ENCODE measurements at places on chromosomes 2 and 18. TPM values are rescaled to one million over a fixed set of nuclear protein-coding genes. Genes with fewer than 3 reads are reported as not detected.
A peak's percentile ranks its signal among the peaks of the same experiment; 100 is the strongest.

DNA sequence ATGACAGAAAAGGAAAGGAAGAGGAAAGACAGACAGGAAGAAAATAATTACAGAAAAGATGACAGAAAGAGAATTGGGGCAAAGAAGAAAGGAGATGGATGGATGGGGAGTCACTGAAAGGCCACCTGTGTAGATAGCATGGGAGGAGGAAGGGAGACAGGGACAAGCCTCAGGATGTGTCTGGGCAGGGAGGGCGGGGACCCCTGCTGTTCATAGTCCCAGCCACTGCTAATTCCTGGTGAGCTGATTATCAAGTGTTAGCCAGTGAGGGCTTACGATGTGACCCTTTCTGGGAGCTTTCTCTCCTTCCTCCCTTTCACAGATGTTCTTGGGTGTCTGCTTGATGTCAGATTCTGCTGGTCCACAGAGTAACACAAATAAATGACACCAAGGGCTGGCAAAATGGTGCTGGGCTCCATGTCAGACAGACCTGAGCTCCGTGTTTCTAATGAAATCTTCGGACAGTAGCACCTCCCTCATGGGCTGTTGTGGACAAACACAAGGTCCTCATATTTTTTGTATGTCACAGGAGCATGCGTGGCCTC is 13.6 kb downstream of the FHOD3 start:
- DNase-seq = no peak

GRCh38 chr2:20439193-20439475 is 7.7 kb upstream of the RHOB start:
- peak; percentile 19 for DNase-seq

DNA sequence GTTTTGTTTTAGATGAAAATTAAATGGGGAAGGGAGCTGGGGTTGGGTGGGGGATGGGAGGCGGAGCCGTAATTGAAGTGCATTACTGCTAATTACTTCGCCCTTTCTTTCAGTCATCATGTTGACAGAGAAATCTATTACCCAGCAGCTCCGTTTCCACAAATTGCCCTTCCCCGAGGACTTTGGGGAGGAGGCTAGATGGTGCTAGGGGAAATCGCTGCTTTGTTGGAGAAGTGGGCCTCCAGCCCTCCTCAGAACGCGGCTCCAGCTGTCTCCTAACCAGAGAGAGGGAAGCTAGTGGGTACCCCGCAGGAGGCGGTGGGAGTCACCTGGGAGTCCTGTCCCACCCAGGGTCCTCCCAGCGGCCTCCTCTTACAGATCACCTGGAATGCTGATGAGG is 130.9 kb upstream of the MYCN start:
- no peak for DNase-seq

DNA sequence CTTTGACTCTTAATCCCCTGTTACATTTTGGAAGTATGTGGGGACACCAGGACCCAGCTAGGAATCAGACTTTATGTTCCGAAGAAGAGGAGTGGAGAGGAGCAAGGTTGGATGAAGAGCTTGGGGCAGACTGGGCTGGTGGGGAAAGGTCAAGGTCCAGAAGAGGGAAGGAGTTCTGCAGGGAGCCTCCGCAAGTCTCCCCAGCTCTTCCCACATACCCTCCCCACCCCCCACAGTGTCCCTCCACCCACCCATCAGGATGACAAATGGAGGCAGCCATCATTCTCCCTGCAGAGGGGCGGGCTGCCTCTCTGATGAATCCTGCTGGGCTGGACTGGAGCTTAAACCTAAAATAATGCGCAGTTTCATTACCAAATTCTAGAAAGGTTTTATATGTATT is 77.2 kb downstream of the ACKR3 start:
- DNase-seq = no peak

DNA sequence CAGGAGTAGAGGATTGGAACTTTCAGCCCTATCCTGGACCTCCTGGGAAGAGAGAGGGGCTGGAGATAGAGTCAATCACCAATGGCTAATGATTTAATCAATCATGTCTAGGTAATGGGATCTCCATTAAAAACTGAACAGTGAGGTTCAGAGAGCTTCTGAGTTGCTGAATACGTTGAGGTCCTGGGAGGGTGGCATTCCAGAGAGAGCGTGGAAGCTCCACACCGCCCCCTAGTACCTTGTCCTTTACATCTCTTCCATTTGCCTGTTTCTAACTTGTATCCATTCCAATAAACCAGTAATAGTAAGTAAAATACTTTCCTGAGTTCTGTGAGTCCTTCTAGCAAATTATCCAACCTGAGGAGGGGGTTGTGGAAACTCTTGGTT is 101.7 kb downstream of the B3GNT2 start:
- DNase-seq = peak; percentile 74

DNA sequence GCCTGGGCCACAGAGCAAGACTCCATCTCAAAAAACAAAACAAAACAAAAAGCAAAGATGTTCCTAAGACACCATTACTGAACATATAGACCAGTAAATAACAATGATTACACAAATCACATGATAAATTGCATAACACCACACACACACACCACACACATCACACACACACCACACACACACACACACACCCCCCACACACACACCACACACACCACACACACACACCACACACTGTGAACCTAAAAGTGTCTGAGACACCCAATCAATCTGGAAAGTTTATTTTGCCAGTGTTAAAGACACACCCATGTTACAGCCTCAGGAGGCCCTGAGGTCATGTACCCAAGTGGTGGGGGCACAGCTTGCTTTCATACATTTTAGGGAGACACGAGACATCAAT is 62.6 kb upstream of the ASAP2 start:
- no peak for DNase-seq

CACNB4 gene
- total RNA-seq = 0.50 TPM

FAHD2A gene
- total RNA-seq = 20.1 TPM

PROM2 gene
- 1.1 TPM for total RNA-seq

- DNase-seq = peak; percentile 66
Observed at GRCh38 chr2:236972491-236973342, 113.0 kb upstream of the COPS8 start.

- no peak for DNase-seq
Observed at GRCh38 chr2:49286045-49286444, 131.7 kb upstream of the FSHR start.

DNA sequence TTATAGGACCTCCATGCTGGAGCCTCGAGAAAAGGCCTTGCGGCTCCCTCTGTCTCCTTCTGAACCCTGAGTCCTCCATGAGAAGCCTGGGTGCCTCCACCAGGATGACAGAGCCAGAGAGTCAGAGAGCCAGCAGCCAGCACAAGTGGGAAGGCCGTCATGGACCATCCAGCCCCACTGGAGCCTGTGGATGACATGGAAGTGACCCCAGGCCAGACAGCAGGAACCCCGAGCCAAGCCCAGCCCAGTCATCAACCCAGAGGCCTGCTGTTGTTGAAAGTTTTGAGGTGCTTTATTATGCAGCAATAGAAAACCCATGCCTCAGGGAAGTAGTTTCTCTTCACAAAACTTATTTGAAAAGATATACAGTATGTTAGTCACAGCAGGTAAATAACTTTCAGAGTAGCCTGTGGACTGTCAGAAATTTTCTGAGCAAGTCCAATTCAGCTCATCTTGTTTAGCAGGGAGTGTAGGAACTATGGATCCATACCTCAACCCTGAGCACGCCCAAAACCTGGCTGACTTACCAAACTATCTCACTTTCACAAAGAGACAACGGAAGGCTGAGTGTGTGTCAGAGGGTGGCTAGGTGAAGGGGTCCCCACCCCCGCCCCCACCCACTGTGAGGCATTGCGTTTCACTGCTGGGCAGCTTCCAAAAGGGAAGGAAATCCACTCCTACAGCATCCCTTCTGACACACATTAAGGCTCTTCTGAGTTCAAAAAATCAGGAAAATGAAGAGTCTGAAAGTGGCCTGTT is 79.9 kb upstream of the NDUFV2 start:
- DNase-seq = no peak
